ENCODE measurements at places on chromosomes 1 and 21. TPM values are rescaled to one million over a fixed set of nuclear protein-coding genes. Genes with fewer than 3 reads are reported as not detected.

DNA sequence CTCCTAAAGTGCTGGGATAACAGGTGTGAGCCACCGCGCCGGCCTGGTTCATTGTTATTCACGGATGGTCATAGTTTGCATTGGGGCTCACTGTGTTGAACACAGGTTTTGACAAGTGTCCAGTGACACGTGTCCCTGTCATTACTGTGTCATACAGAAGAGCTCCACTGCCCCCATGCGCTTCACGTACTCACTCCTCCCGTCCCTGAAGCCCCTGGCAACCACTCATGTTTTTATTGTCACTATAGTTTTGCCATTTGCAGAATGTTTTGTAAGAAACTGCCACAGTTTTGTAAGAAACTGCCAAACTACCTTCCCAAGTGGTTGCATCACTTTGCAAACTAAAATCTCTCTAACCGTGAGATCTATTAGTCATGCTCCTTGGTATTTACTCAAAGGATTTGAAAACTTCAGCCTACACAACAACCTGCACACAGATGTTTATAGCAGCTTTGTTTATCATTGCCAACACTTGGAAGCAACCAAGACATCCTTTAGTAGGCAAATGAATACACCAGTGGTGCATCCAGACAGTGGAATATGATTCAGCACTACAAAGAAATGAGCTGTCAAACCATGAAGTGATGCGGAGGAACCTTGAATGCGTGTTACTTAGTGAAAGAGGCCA is 163.2 kb upstream of the COL6A1 start:
- no peak for DNase-seq

DNA sequence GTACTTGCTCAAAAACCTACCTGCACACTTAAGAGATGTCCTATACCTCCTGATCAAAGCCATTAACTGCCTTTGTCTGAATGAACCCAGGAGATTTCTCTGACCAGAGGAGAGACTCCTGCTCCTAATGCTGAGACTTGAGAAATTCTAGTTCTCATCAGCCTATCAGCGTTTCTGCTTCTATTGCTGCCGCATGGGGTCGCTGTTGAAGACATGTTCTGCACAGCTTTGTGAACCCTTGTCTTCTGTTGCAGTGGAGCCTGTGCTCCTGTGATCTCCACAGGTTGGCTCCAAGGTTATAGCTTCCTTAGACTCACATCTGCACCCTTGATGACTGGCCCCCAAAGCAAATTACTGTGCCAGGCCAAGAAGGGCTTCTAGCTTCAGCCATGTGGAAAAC is 40.2 kb downstream of the EDN2 start:
- no peak for DNase-seq

- DNase-seq: no peak
Observed at GRCh38 chr1:9696793-9697192, 45.3 kb downstream of the PIK3CD start.

GRCh38 chr1:243416495-243416894 is 160.7 kb downstream of the SDCCAG8 start:
- no peak for DNase-seq

GRCh38 chr1:186798960-186799688 is 29.6 kb upstream of the PLA2G4A start:
- no peak for DNase-seq

GRCh38 chr21:25385911-25386474 is 221.3 kb downstream of the MRPL39 start:
- no peak for DNase-seq

- DNase-seq: no peak
Observed at GRCh38 chr1:167130829-167131510, 37.1 kb downstream of the STYXL2 start.

DNA sequence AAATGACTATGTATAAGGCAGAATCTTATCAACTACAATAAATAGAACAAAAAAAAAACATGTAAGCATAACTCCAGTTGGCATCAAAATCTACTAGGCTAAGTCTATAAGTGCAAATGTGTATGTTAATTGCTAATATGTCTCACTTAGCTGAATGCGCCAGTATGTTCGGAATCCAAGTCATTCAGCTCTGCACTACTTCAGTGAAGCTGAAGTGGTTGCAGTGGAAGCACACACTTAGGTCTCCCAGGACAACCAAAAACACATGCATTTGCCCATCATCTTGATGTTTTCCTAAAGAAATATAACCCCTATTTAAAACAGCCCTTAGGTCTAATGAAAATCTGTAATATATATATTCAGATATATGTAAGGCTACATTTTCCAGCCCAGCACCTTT is 41.0 kb upstream of the RGS2 start:
- DNase-seq: no peak

- DNase-seq: no peak
Observed at GRCh38 chr1:184940226-184940625, 34.1 kb downstream of the NIBAN1 start.

DNA sequence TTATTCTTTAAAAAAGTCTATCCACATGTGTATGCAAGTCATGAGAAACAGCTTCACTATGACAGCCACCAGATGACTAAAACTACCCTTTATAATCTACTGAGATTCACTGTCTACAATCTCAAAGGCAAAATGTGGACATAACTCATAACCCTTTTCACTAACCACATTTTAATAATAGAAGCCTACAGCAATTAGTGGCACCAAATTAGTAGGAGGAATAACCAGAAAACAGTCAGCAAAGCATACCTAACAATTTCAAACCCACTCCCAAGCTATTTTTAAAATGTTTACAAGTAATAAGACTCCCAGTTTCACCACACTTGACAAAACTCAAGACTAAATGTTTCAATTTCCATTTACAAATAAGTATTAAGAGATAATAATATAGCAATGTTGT is 442.9 kb downstream of the PTPRC start:
- no peak for DNase-seq

- no peak for DNase-seq
Observed at GRCh38 chr1:59317343-59317742, 20.4 kb downstream of the FGGY start.

GRCh38 chr1:201845331-201846083 is 16.6 kb downstream of the IPO9 start:
- no peak for DNase-seq

- DNase-seq: no peak
Observed at GRCh38 chr1:212628046-212628445, 19.5 kb downstream of the ATF3 start.

GRCh38 chr1:58469016-58469415 is 77.5 kb downstream of the OMA1 start:
- no peak for DNase-seq

GRCh38 chr1:185627761-185628501 is 106.3 kb upstream of the HMCN1 start:
- no peak for DNase-seq

DNA sequence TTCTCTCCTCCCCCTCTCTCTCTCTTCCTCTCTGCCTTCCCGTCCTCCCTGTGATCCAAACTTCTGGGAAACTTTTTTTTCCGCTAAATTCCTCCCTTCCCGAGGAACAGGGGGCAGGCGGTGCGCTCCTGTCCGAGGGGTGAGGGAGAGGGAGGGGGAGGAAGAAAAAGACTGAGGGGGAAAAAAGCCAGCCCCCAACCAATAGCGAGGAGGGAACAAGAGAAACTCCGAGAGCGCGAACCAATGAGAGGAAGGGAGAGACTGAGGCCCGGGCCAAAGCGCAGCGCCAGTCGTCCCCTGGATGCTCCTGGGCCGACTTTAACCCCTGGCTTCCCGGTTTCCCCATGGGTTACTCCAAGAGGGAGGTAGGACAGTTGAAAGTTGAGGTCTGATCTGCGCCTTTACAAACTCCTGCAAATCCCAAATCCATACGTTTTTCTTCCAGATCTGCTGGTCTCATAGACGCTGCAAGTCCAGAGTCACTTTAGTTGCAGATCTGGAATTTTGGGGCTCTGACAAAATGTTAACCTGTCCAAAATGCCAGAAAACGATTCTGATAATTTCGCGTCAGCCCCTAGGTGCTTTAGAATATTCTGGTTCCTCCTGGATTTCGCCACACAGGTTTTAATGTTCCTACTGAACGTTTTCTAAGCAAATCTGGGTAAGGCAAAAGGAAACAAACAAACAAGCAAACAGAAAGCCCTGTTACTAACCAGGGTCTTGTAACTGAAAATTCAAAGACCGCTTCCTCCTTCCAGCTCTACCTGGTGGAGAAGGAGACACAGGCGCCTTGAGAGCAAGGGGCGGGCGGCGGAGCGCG is at the start of gene TBX15:
TBX15 (minus strand) TSS at position 158 of the 820 bp plus-strand sequence. CDS start 548 bp downstream, outside the sequence.
- no peak for DNase-seq

DNA sequence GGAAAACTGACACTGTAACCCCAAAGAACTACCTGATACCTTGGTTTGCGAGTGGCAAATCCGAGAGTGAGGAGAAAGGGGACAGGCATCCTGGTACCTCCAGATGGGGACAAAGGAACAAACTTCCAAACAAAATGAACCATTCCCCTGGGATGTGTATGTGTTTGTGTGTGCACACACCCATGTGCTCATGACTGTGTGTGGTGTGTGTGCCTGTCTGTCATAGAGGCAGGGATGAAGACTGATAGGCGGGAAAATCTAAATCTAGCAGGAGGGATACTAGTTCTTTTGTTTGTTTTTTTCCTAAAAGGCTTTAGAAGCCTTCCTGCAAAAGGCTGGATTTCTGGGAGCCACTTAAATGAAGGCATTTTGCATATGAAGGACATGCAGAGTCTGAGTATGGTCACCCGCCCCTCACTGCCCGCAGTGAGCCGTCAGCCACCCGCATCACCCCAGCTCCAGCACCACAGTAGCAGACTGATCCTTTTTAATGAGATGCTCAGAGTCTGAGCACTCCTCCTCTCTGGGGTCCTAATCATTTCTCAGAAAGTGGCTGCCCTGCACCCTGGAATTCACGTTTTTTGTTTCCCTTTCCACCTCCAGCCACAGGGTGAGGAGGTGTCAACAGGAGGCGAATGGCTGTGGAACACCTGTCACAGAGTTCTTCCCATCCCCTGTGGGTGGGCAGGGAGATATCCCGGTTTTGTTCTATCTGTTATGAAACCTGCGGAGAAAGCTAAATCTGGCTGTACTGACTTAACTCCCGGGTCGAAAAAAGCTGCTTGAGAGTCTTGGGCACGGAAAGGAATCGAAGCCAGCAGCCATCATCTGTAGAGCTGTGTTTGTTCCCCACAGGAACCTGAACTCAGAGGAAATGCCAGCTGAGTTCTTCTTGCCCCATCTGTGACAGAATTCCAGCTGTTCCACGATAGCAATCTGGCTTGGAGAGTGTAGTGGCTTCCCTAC is 34.9 kb downstream of the UTP25 start:
- DNase-seq: no peak

GRCh38 chr1:37131281-37131680 is 97.0 kb upstream of the GRIK3 start:
- DNase-seq: no peak

- no peak for DNase-seq
Observed at GRCh38 chr1:222909586-222909985, 94.7 kb downstream of the DISP1 start.

GRCh38 chr1:63268876-63269275 is 53.5 kb upstream of the FOXD3 start:
- DNase-seq: no peak

- DNase-seq: no peak
Observed at GRCh38 chr1:63107066-63107465, 215.3 kb upstream of the FOXD3 start.

WDR64 gene
- total RNA-seq: not detected

DENND4B gene
- total RNA-seq: 135 TPM

PCSK9 gene
- 0.85 TPM for total RNA-seq

WNT2B gene
- 1.1 TPM for total RNA-seq

TNFRSF4 gene
- total RNA-seq: 7.7 TPM
